ENCODE measurements at places on chromosomes 1 and 21. TPM values are rescaled to one million over a fixed set of nuclear protein-coding genes. Genes with fewer than 3 reads are reported as not detected.

PLXNA2 gene
- 1.1 TPM for polyA plus RNA-seq

KNCN gene
- not detected for polyA plus RNA-seq

NLRP3 gene
- 56.2 TPM for polyA plus RNA-seq

OR2T2 gene
- polyA plus RNA-seq, result not detected

RHEX gene
- not detected for polyA plus RNA-seq

THBS3 gene
- polyA plus RNA-seq, result 3.2 TPM

DCDC2B gene
- polyA plus RNA-seq, result not detected

G0S2 gene
- polyA plus RNA-seq, result 1,583 TPM

FCRL2 gene
- polyA plus RNA-seq, result not detected

HCN3 gene
- 2.3 TPM for polyA plus RNA-seq

ITLN1 gene
- 1.6 TPM for polyA plus RNA-seq

FCRLA gene
- 0.28 TPM for polyA plus RNA-seq

CYP4A22 gene
- polyA plus RNA-seq, result not detected

CA14 gene
- not detected for polyA plus RNA-seq

LRRIQ3 gene
- polyA plus RNA-seq, result 0.13 TPM

CR1L gene
- polyA plus RNA-seq, result not detected

CFAP45 gene
- polyA plus RNA-seq, result 0.12 TPM

NHLH2 gene
- not detected for polyA plus RNA-seq

OLIG2 gene
- 0.20 TPM for polyA plus RNA-seq

AMPD1 gene
- polyA plus RNA-seq, result not detected

LAMB3 gene
- 0.30 TPM for polyA plus RNA-seq

ASTN1 gene
- polyA plus RNA-seq, result not detected

CLIC6 gene
- polyA plus RNA-seq, result not detected

SLC35F3 gene
- polyA plus RNA-seq, result 0.78 TPM

SGIP1 gene
- not detected for polyA plus RNA-seq

ASCL5 gene
- polyA plus RNA-seq, result not detected

ZBTB40 gene
- polyA plus RNA-seq, result 1.3 TPM

MEX3A gene
- polyA plus RNA-seq, result not detected

ANGPTL3 gene
- not detected for polyA plus RNA-seq

HUNK gene
- not detected for polyA plus RNA-seq

SERPINC1 gene
- polyA plus RNA-seq, result 0.23 TPM

TBX19 gene
- 1.6 TPM for polyA plus RNA-seq

OR10J1 gene
- not detected for polyA plus RNA-seq

FMO5 gene
- 18.0 TPM for polyA plus RNA-seq

PSMG1 gene
- 26.2 TPM for polyA plus RNA-seq

RGS8 gene
- not detected for polyA plus RNA-seq

MOB3C gene
- polyA plus RNA-seq, result 6.1 TPM

MTARC1 gene
- polyA plus RNA-seq, result 80.6 TPM

MAGI3 gene
- 0.43 TPM for polyA plus RNA-seq

MEF2D gene
- 8.0 TPM for polyA plus RNA-seq

SLC25A34 gene
- polyA plus RNA-seq, result 1.8 TPM

GLUL gene
- 523 TPM for polyA plus RNA-seq

PCAT6 gene
- polyA plus RNA-seq, result not detected

NBPF10 gene
- polyA plus RNA-seq, result 6.1 TPM

LORICRIN gene
- polyA plus RNA-seq, result not detected

IL10 gene
- 68.1 TPM for polyA plus RNA-seq

TMEM234 gene
- polyA plus RNA-seq, result 14.5 TPM

ZNF678 gene
- 1.0 TPM for polyA plus RNA-seq

KANK4 gene
- polyA plus RNA-seq, result not detected

TMEM63A gene
- 48.0 TPM for polyA plus RNA-seq

IL10RB gene
- polyA plus RNA-seq, result 61.9 TPM

ANKRD45 gene
- not detected for polyA plus RNA-seq

SPRR4 gene
- polyA plus RNA-seq, result not detected

AVPR1B gene
- polyA plus RNA-seq, result not detected

CBR3 gene
- 0.40 TPM for polyA plus RNA-seq

MRAP gene
- not detected for polyA plus RNA-seq

Data from CD14-positive monocyte (primary cell).